ENCODE measurements at places on chromosomes 12 and 14.

DNA sequence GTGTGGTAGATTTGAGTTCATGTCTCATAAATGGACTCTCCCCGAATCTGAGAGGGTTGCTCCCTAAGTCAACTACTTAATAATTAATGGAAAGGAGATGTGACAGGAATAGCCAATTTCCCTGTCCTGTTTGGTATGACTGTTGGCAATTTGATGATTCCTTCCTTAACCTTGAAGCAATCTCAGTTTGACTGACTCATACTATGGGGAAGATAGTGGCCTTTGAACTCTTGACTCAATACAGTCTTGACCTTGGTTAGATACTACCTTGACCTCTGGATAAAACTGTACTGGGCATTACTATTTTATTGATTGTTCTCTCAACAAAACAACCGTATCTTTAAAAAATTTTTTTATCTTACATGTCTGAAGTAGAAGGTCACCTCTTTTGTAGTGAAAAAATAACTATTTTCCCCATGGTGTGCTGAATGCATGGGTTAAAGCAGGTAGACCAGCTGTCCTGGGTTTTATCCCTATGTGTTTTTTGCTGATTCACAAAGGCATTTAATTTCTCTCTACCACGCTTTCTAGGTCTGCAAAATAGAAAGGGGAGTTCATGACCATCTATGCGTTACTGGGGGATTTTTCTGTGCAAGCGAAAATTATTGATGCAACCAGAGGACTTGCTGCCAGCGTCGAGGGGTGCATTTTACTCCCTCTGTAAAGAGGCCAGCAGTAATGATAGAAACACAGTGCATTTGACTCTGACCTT lies 80.1 kb downstream of the ETV6 start:
- no peak for DNase-seq

DNA sequence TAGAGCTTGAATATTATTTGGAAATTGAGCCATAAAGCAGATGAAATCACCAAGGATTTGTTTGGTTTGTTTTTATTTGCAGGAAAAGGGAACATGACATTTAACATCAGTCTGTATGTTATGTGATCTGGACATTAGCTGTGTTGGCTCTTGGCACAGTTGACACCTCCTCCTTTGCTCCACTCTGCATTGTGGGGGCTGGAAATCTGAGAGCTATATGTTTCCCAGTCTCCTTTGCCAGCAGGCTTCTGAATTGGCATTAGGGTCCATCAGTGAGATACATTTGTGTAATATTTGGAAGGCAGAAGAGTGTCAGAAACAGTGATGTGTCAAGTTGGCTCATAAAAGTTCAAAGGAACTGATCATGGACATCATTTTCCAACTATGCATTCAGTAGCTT lies 322.1 kb upstream of the ATP2B1 start:
- no peak for DNase-seq

GRCh38 chr14:92549105-92549858 lies 35.7 kb downstream of the RIN3 start:
- no peak for DNase-seq

GRCh38 chr12:78898416-78898815 lies 33.8 kb downstream of the SYT1 start:
- DNase-seq, result no peak

DNA sequence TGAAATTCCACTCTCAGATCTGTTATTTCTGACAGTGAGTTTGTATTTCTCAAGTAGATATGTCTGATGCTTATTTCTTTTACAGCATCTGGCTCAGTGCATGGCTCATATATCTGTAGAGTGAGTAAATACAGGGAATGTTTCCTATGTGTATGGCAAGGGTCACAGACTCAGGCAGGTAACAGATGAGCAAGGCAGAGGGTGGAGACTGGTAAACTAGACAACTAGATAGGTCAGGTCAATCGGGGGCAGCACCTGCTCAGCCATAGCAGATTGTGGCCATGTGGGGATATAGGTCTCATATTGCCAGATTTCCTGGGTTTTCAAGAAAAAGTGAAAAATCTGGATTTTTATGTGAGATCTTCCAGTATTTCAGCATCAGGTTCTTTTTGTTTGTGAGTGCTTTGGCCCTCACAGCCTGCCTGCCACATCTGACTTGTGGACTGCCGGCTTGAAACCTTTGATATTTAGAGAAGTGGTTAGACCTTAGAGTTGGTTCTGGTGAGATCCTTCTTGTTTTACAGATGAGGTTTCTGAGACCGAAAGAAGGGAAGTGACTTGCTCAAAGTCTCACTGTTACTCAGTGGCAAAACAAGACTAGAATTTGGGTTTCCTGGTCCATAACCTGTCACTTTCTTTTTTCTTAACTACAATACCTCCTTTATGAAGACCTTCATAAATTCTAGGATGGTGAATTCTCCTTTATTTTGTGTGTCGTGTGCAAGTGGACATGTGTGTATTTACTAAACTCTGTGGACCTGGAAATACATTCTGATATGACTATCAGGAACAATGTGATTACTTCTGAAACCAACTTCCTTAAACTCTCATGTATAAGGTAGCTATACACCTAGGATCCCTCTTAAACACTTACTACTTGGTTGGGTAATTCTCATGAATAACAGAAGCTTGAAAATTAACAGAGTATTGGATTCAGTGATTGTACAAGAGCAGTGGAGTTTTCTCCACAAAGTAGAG lies 34.4 kb downstream of the PROX2 start:
- no peak for DNase-seq

GRCh38 chr14:101119830-101120571 lies 216.5 kb upstream of the RTL1 start:
- DNase-seq, result no peak

DNA sequence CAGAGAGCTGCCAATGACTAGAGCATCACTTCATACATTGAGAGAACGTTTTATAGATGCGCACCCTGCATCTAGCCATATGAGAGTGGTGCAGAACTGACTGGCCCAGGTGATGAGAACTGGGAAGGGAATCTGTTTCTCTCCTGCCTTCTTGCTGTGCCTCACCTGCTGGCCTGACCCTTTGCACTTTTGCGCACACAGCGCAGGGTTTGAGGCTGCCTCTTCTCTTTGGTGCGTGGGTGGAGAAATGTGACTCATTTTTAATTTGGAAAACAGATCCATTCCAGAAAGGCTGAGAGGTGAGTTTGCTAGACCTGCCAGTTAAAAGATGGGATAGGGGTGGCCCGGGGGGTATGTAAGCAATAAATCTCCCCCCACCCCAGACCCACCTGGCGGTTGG lies 453 bp upstream of the ESRRB start:
- no peak for DNase-seq

DNA sequence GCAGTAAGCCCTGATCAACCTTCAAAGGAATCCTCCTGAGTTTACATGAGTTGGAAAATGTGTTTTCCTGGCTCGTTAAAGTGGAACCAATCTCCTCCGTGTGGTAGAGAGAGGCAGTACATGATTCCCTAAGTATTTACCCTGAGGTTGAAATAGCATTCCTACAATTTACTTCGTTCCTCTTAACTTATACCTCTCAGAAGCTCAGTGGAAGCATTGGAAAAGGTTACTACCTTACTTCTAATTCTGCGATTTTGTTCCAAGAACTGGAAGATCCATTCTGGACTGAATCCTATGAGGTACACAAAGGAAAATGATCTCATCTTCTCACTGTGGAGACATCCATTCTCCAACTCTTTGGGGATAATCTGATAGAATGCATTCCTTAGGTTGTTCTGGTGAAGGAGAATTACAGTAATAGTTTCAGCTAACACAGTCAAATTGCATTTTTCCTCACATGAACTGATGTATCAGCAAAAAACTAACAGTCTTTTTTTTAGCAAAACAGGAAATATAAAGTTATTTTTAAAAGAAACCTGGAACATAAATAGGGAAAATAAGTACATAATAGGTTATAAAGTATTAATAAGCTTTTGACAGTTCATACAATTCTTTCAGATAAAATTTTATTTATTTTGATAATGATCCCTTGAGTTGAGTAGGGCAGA lies 475.6 kb downstream of the PDZRN4 start:
- DNase-seq, result no peak

DNA sequence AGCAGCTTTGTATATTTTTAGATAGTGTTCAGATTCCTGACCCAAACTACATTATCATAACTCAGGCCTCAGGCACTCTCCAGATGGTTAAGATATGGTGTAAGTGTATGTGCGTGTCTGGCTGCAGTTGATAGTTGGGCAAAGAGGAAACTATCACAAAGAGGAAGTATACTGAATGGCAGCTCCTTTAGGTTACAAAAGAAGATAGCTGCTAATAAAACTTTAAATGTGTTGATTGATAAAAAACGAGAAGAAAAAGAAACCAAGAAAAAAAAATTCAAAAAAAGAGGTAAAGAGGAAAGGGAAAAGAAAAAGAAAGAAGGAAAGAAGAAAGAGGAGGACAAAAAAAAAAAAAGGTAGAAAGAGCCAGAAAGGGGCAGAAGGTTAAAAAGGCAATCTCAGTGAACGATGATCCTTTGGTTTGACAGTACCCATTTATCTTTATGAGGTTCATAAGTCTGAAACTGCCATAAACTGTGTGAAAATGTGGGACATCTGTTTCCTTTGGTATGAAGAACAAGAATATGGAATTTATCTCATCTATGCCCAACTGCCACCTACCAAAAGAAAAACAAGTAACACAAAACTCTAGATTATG lies 42.2 kb downstream of the TAOK3 start:
- DNase-seq, result no peak

DNA sequence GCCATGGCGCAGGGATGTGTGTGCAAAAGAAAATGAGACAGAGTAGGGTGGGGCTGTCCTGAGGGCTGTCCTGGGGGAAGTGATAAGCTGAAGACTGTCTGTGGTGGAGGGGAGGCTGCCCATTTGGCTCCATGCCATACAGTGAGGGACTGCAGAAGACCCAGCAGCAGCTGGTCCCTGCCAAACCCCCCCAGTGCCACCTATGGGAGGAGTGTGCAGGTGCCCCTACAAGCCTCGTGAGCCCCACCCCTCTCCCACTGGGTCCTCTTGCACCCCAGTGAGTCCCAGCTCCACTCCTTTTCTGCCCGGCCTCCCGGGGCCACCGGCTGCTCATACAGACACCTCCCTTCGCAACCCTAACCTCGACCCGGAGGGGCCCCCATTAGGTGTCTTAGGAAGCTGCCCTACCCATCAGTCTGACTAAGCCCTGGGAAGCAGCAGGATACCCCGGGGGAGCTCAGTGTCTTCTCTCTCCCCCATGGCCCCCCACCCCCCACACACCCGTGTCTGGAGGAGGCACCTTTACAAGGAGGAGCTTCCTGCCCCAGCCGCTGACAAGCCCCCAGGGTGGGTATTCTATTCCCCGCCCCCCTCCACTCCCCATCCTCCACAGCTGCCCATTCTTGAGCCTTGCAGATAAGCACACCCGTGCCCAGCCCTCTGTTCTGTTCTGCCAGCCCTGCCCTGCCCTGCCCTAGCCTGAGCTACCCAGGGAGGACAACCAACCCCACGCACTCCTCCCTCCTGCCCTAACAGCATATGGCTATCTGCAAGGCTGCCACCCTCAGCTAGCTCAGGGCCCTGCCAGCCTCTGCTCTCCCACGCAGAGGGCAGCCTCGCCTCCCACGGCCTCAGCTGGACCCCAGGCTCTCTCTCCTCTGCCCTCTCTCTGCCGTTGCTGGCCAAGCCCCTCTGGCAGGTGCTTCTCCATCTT lies 41.9 kb downstream of the SLC6A12 start:
- DNase-seq, result no peak

- no peak for DNase-seq
These were observed 108.1 kb upstream of the DIO3 start for GRCh38 chr14:101453225-101453624.

DNA sequence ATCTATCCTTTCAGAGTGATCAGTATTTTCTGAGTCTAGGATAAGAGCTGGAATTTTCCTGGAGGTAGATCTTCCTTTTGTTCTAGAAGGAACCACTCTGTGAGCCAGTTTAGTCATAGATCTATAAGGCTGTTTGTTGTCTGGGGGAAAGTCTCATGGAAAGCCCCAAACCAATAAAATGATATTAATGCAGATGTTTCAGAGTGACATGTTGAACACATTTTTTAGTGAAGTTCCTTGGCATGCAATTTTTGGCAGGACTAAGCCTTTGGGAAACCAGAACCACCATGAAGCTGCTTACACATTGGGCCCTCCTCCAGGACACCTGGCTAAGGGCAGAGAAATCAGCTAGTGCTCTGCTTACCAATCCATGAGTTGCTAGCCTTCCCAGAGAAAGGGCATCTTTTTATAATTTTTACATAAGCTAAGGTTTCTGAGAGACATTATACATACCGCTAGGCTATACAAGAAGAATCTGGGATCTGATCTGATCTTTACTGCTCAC lies 101.5 kb upstream of the PCED1B start:
- no peak for DNase-seq

DNA sequence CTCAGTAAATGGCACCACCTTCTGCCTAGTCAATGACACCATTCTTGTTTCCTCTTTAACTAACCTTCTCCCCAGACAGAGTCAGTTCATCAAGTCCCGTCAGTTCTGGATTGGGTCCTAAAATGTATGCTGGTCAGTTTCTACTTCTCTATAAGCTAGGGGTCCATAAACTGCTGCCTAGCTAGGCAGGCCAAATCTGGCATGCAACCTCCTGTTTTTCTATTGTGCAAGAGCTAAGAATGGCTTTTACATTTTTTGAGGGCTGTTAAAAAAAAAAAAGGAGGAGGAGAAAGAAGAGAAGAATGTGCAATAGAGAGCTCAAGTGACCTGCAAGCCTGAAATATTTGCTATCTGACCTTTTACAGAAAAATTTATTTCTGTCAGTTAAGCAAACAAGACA lies 6.4 kb upstream of the TMED10 start:
- no peak for DNase-seq

GRCh38 chr12:42213954-42214426 lies 24.1 kb downstream of the YAF2 start:
- no peak for DNase-seq

DNA sequence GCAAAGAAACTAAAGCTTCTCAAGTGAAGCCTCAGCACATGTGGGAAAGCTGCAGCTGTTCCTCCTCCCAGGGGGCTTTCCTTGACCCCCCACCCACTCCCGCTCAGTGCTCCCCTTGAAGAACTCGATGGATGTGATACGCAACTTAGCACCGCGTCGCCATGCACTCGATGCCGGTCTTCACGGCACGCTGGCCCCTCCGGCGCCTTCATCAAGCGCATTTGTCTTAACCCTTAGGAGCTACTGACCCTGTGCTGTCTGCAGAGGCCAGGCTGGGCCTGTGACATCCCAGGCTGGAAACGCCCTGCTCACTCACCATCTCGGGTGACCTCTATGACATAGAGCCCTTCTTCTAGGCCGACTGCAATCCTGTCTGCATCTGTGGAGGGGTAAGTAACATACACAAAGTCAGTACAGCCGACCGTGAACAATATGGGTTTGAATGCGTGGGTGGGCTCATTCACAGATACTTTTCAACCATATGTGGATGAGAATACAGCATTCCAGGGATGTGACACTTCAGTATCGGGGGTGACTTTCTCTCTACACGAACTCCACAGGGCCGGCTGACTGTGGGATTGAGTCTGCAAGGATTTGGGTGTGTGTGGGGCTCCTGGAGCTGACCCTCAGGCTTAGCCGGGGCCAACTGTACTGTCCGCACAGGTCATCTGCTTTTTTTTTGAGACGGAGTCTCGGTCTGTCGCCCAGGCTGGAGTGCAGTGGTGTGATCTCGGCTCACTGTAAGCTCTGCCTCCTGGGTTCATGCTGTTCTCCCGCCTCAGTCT lies 23.1 kb downstream of the AMN start:
- no peak for DNase-seq

GRCh38 chr14:91996948-91997371 lies 42.9 kb downstream of the TRIP11 start:
- no peak for DNase-seq

GRCh38 chr12:39935275-39935674 lies 170.6 kb downstream of the SLC2A13 start:
- no peak for DNase-seq

Measured in stimulated activated CD8-positive, alpha-beta memory T cell treated with anti-CD3 and anti-CD28 coated beads, Interleukin-4, amount 100 ng/mL, for 24 hours (primary cell).